Keratinocyte (primary cell): ENCODE measurements at places on chromosomes 12 and 14. TPM values are rescaled to one million over a fixed set of nuclear protein-coding genes. Genes with fewer than 3 reads are reported as not detected.
A peak's percentile ranks its signal among the peaks of the same experiment; 100 is the strongest.

DNA sequence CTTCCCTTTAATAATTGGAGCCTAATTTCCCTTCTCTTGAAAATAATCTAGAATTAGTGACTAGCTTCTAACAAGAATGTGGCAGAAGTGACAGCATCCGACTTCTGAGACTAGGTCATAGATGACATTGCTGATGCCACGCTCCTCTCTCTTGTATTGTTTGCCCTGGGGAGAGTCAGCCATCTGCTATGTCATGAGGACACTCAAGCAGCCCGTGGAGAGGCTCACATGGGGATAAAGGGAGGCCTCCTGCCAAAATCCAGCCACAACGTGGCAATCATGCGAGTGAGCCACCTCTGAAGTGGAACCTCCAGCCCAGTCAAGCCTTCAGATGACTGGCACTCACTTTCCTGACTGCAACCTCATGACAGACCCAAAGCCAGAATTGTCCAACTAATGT, 54.2 kb upstream of the LRRK2 start:
- no peak overlapping the region for H3K27ac ChIP-seq
- H3K4me3 ChIP-seq: no peak overlapping the region
- DNase-seq: no peak
- H3K4me1 ChIP-seq: no peaks in the 10 kb centered on the region

- no peaks in the 10 kb centered on the region for H3K36me3 ChIP-seq
- no peak overlapping the region for H3K27ac ChIP-seq
- no peak overlapping the region for H3K4me3 ChIP-seq
- DNase-seq: no peak
- H3K27me3 ChIP-seq: no peaks in the 10 kb centered on the region
These were observed 723 bp upstream of the NFE2 start for GRCh38 chr12:54301428-54302048.

GRCh38 chr12:90078344-90078743, 369.7 kb upstream of the ATP2B1 start:
- DNase-seq: no peak
- H3K27me3 ChIP-seq: no peaks in the 10 kb centered on the region
- peaks cover 9% of the 10 kb centered on the region for H3K4me1 ChIP-seq
- H3K4me3 ChIP-seq: no peak overlapping the region
- no peak overlapping the region for H3K27ac ChIP-seq
- no peaks in the 10 kb centered on the region for H3K36me3 ChIP-seq

DNA sequence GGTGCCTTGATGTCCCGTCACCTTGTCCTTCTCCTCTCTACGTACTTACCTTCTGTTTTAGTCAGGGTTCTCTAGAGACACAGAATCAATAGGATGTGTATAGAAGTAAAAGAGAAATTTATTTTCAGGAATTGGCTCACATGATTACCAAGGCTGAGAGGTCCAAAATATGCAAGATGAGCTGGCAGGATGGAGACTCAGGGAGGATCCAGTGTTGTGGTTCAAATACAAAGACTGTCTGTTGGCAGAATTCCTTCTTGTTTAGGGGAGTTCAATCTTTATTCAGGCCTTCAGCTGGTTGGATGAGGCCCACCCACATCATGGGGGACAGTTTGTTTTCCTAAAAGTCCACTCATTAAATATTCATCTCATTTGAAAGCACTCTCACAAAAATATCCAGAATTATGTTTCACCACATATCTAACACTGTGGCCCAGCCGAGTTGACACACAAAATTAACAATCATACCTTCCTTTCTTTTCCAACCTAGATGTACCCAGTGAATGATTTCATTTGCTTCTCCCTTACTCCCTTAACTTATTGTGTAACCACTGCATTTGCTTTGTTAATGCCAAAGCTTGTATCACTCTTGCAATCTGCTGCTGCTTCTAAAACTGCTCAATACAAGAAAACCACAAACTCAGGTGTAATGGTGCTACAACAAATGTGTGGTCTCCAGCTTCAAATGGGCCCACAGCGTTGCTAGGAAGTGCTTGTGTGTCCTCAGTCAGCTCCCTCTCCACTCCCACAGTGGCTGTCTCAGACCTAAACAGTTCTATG, 195.4 kb upstream of the ARHGAP5 start:
- no peaks in the 10 kb centered on the region for H3K27me3 ChIP-seq
- H3K4me3 ChIP-seq: no peak overlapping the region
- DNase-seq: no peak
- H3K4me1 ChIP-seq: peaks cover 50% of the 10 kb centered on the region
- no peaks in the 10 kb centered on the region for H3K36me3 ChIP-seq
- H3K27ac ChIP-seq: peak overlapping the region; percentile 15

DNA sequence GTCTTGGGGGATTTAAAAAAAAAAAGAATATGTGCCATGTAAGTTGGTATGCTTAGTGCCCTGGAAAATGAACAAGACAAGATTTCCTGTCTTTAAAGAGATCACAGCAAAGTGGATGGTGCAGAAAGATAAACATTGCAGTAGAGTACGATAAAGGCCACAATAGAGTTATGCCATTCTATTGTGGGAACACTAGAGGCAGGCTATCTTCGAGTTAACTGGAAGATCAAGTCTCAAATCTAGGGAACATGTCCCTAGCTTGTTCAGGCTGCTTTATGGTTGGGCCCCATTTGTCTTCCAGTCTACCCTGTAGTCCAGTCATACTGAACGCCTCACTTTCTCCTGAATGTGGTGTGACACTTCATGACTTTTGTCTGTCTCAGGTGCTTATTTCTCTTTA, 18.7 kb upstream of the CCT2 start:
- no peak overlapping the region for H3K4me3 ChIP-seq
- no peaks in the 10 kb centered on the region for H3K27me3 ChIP-seq
- H3K27ac ChIP-seq: no peak overlapping the region
- H3K4me1 ChIP-seq: peaks cover 22% of the 10 kb centered on the region

DNA sequence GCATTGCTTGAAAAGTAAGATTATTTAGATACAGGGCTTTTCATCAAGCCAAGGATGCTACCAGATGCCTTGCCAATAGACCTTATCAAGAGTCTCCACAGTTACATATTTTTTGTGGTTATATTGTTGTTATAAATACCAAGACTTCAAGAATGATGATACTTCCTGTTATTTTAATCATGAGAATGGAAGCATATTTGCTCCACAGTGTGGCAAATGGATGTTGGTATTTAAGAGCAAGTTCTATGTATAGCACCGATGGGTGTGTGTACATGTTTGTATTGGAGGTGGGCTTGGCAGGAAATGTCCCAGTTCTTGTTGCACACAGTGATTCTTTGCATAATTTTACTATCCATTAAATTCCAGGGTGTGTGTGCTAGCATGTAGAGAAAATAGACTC, 4.4 kb upstream of the NID2 start:
- no peaks in the 10 kb centered on the region for H3K36me3 ChIP-seq
- no peak for DNase-seq
- peaks cover 15% of the 10 kb centered on the region for H3K4me1 ChIP-seq
- H3K27ac ChIP-seq: no peak overlapping the region
- peaks cover 20% of the 10 kb centered on the region for H3K27me3 ChIP-seq
- no peak overlapping the region for H3K4me3 ChIP-seq

The PLA2G1B gene
- not detected in 3 replicates for polyA plus RNA-seq

The TMTC1 gene
- polyA plus RNA-seq: 2.0 to 10.2 TPM (median 3.7 TPM) in 3 replicates

The CDKL1 gene
- 1.7 to 4.7 TPM (median 2.0 TPM) in 3 replicates for polyA plus RNA-seq

The WSCD2 gene
- not detected in 3 replicates for polyA plus RNA-seq
